Renal cortex interstitium (tissue), 15 donors: ENCODE measurements at places on chromosomes 16 and 17. TPM values are rescaled to one million over a fixed set of nuclear protein-coding genes. Genes with fewer than 3 reads are reported as not detected.

The CCL18 gene
- not detected for polyA plus RNA-seq

The IRX6 gene
- polyA plus RNA-seq, result 4.2 TPM

- DNase-seq, result no peak
Measured at GRCh38 chr16:54846766-54847165, 83.9 kb upstream of the IRX5 start.

- no peak for DNase-seq
Measured at GRCh38 chr17:54968988-54969332, 395 bp downstream of the STXBP4 start.

GRCh38 chr16:12395268-12395667, 408.4 kb downstream of the CPPED1 start:
- DNase-seq, result no peak
